RWPE2 (cell line): ENCODE measurements at places on chromosomes 11 and 22.

DNA sequence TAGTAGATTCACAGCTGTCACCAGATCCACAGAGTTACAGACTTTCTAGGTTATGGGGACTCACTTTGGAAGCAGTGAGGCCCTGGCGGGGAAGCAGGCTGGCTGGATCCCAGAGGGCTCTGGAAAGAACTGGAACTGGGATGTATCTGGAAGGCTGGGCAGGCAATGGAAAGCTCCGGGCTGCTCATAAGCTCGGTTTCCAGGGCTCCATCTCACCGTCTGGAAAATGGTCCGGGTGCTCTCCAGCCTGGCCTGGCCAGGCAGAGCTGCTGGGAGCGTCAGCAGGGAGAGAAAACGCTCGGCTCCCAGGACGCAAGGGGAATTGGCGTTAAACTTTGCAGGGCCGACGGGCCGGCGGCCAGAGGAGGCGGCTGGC, 335 bp upstream of the SEZ6L start:
- no peak for DNase-seq

DNA sequence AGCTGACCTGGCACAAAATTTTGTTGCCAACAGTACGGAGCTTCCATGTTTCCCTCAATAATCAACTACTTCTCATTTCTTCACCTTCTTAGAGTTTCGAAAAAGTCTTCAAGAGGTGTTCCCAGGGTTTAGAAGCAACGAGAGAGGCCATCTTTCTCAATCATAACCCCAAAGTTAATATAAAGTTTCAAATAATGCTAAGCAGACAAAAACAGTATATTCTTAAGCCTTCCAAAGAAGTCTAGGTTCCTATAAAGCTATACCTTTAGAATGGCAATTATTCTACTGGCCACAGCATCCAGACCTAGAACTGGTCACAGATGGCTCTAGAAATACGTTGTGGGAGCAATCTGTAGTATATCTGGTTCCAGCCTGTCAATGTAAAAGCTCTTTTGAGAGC, 16.9 kb downstream of the DDX6 start:
- DNase-seq, result no peak

DNA sequence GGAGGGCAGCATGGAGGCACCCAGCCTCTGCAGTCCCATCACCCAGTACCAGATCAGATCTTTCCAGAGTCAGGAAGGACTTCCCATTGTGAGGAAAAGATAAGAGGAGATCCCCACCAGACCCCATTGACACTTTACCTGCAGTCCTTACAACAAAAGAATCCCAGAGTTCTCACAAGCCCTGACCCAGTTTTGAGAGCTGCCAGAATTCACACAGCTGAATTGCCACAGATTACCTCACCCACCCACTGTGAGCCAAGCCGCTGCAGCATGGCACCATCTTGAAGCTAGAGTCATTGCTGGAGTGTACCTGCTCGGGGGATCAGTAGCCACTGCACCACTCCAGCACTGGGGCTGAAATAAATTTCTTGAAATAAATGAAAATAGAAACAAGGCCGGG, 91.8 kb upstream of the UBASH3B start:
- no peak for DNase-seq

DNA sequence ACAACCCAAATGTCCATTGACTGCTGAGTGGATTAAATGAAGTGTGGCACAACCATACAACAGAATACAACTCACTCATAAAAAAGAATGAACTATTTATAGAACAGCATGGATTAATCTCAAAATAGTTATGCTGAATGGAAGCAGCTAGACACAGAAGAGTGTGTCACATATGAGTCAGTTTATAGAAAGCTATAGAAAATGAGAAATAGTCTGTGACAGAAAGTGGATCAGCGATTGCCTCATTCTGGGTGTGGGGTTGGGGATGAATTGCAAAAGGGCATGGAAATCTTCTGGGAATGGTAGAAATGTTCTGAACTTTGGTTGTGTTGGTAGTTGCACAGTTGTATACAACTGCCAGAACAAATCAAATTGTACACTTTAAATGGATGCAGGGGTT, 37.4 kb downstream of the PRR5L start:
- DNase-seq, result no peak

DNA sequence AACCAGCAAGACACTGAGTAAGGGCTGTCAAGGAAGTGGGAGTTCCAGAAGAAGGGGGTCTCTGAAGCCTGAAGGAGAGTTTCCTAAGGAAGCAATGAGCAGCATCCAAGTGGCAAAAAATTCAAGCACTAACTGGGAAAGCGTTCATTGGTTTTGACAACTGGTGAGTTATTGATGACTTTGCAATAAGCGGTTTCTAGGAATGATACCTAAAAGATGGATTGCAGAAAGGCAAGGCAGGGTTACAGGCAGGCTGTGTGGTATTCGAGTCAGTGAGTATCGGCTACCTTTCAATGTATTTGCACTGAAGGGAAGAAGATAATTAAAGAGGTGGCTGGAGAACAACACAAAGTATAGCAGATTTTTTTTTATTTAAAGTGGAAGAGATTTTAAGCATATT, 59.3 kb upstream of the NCAM1 start:
- no peak for DNase-seq

GRCh38 chr11:76587820-76588454, 82.6 kb downstream of the LRRC32 start:
- DNase-seq, result no peak

GRCh38 chr22:44860311-44860710, 107.9 kb downstream of the ARHGAP8 start:
- DNase-seq, result no peak

DNA sequence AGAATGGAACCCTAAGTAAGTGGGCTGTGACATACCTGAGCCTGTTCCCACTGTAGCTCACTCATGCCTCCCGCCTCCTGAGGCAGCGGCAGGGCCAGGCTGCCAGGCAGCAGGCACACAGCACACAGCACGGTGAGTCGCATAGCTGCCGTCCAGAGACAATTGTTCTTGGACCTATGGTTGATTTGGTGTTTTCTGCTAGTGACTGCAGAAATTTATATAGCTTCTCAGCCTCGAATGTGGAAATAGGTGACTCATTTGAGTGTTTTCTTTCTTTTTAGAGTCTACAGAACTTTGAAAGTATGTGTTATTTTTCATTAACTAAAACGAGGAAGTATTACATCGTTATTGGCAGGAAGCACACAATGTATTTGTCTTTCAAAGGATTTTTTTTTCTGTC, at the start of gene MMP7:
MMP7 (minus strand) TSS at position 190 of the 400 bp plus-strand sequence; CDS start at position 143, 47 bp downstream.
- DNase-seq, result no peak

GRCh38 chr11:2788168-2789071, 88.6 kb upstream of the KCNQ1OT1 start:
- no peak for DNase-seq

GRCh38 chr11:118939404-118939915, 13.7 kb upstream of the BCL9L start:
- DNase-seq, result no peak

- no peak for DNase-seq
Observed at GRCh38 chr11:15730995-15731385, 616.3 kb downstream of the INSC start.

DNA sequence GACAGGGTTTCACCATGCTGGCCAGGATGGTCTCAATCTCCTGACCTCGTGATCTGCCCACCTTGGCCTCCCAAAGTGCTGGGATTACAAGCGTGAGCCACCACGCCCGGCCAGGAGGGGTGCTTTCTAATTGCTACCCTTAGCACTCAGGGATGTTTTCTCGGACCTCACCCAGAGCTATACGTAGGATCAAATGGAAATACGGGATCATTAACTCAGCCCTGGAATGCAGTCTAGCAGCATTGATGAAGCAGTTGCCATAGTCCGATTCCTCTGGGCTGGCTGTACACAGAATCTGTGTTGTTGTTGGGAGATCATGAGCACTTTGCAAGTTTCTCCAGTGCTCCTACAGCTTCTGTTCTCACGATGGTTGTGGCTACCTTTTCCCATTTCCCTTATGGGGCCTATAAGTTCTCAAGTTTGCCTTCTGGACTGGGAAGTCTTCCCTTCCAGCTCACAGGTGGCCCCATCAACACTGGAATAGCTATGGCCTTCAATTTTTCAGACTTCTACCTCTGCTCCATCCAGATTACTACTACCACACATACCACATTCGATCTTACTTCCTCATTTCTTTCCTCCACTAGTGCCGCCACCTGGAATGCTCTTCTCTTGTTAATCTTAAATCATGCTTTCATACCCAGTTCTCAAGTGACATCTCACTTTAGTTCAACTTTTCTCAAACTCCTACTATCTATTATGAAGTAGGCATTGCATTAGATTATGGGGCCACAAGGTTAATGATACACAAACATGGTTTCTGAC, 16.1 kb upstream of the PCF11 start:
- no peak for DNase-seq

GRCh38 chr22:37999236-37999635, 14.9 kb upstream of the SOX10 start:
- no peak for DNase-seq

DNA sequence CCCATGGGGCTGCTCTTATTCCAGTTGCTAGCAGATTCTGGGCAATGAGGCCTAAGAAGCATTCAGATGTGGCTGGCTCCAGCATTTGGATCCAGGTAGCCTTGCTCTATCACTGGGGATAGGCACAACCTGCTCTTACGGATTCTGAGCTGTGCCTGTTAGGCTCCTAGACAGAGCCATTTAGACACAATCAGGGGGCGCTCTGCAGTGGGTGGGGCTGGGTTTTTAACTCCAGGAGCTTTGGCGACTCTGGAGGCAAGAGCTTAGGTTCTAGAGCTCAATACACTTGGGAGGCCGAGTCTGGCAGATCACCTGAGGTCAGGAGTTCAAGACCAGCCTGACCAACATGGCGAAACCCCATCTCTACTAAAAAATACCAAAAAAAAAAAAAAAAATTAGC, 32.0 kb downstream of the KCNC1 start:
- DNase-seq, result no peak

DNA sequence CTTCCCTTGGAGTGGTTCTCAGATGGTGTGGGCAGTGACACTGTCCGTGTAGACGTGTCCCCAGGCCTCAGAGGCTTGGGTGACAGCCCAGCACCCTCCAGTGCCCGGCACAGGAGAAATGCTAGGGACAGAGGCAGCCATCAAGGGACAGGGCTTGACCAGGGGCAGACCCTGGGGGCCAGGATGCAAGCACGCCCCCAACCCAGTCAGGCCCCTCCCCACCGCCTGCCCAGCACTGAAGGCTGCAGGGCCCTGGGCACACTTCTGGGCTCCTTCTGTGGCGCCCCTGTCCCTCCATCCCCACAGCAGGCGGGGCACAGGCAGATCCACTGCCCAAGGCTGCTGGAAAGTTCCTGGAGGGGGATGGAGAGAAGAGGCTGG, 11.1 kb downstream of the IGF2 start:
- DNase-seq, result no peak

- DNase-seq, result no peak
Observed at GRCh38 chr22:39300186-39300830, 19.1 kb downstream of the RPL3 start.

DNA sequence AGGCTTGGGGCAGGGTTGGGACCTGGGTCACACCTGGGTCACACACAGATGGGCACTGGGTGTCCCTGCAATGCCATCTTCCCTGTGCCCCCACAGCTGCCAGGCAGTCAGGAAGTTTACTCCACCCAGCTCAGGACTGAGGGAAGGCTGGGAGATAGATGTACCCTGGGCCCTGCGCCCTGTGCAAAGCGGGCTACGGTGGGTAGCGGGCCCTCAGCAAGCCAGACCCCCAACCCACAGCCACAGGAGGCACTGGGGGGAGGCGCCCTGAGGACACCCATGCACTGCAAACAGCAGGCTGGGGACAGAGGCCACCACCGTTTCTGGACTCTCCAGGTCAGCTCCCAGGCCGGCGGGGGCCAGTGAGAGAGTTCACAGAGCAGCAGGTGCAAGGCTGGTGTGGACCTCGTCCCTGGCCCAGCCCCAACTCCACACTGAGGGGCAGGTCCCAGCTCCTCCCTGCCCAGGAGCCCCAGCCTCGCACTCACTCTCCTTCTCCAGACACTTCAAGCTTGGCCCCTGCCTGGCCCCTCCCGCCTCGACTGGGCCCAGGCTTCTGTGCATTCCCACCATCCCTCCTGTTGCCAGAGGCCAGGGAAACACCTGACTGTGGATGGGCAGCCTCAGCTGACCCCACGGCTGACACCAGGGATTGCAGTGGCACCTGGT, 4.9 kb downstream of the DUSP8 start:
- no peak for DNase-seq

DNA sequence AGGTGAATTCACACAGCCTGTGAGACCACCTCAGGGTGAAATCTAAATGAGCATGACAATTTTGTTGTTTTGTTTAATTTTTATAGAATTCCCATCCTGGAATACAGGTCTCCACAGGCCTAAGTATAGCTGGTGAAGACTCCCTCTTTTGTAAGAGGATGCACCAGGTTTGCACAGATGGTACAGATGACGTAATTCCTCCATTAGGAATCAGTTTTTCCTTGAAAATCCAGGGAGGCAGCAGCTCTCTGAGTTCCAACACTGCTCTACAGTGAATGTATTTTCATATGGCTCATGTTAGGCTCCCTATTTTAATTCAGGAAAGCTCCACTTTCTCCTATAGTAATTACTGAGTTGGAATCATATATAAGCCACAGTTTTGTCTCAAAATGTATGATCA, 47.2 kb downstream of the USP28 start:
- no peak for DNase-seq

DNA sequence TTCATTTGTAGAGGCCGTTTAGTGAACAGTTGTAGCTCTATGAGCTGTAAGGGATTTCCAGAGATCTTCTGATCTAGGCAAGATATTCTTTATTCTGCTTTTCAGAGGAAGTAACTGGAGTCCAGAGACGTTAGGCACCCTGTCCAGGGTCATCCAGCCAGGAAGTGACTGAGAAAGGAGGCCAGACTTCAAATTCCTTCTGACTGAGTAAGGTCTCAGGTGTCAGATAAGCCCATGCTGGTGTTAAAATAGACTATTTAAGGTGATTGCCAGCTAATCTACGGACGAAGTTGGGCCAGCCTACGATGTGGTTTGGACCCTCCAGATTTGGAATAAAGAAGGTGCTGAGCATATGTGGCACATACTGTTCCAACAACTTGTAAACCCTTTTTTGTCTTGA, 54.6 kb downstream of the GRIK4 start:
- DNase-seq, result no peak

GRCh38 chr11:36090356-36091109, 146.7 kb downstream of the LDLRAD3 start:
- DNase-seq, result no peak

- no peak for DNase-seq
Observed at GRCh38 chr11:37087650-37088572, 489.9 kb upstream of the RAG2 start.

DNA sequence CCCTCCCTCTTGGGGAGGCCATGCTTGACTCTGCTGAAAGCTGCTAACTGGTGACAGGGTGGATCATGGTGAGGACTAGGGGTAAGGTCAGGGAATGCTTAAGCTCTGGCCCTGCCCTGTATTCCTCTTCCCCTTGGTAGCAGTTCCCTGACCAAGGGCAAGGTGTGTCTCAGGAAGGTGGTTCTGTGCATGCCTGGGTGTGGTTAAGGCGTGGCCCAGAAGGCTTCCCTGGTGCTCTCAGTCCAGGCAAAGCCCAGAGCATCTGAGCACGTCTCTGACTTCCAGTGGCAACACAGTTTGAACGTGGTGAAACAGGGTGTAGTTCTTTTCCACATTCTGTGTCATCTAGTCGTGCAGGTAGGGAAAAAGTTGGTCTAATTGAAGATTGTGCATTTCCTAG, 53.1 kb upstream of the HORMAD2 start:
- DNase-seq, result no peak

- DNase-seq, result no peak
Observed at GRCh38 chr22:42519525-42520401, at the start of gene RRP7A. Gene RRP7A, minus strand, starts transcription at chr22:42519796. Its CDS starts 10 bp downstream, at chr22:42519786.
